WTC11 (cell line): ENCODE measurements at places on chromosomes 16 and 17.

GRCh38 chr16:35523991-35524390, 2064.6 kb downstream of the TP53TG3F start:
- no peak for DNase-seq

- peak; percentile 72 for DNase-seq
These were observed 907 bp downstream of the TRAPPC2L start for GRCh38 chr16:88857728-88858339.

DNA sequence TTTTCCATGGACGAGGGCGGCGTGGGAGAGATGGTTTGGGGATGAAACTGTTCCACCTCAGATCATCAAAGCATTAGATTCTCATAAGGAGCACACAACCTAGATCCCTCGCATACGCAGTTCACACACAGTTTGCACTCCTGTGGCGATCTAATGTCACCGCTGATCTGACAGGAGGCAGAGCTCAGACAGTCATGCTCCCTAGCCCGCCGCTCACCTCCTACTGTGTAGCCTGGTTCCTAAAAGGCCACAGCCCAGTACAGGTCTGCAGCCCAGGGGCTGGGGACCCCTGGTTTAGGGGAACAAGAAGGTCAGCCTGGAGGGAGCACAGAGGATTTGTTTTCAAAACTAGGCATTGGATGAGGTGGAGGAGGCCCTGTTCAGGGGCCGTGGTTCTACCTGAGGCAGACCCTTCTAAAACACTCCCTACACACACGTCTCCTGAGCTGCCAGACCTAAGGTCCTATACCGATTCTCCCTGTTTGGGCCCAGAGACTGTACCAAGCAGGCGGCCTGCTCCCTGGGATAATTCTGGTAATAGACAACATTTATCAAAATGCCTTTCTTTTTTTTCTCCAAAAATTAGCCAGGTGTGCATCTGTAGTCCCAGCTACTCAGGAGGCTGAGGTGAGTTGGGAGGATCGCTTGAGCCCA, 38.6 kb downstream of the AXIN2 start:
- no peak for DNase-seq

- DNase-seq, result no peak
These were observed 111.0 kb downstream of the N4BP1 start for GRCh38 chr16:48498769-48499631.

- DNase-seq, result no peak
These were observed 35.6 kb upstream of the PHOSPHO1 start for GRCh38 chr17:49266233-49266632.

- DNase-seq, result no peak
These were observed 12.1 kb upstream of the C16orf74 start for GRCh38 chr16:85762970-85763369.

DNA sequence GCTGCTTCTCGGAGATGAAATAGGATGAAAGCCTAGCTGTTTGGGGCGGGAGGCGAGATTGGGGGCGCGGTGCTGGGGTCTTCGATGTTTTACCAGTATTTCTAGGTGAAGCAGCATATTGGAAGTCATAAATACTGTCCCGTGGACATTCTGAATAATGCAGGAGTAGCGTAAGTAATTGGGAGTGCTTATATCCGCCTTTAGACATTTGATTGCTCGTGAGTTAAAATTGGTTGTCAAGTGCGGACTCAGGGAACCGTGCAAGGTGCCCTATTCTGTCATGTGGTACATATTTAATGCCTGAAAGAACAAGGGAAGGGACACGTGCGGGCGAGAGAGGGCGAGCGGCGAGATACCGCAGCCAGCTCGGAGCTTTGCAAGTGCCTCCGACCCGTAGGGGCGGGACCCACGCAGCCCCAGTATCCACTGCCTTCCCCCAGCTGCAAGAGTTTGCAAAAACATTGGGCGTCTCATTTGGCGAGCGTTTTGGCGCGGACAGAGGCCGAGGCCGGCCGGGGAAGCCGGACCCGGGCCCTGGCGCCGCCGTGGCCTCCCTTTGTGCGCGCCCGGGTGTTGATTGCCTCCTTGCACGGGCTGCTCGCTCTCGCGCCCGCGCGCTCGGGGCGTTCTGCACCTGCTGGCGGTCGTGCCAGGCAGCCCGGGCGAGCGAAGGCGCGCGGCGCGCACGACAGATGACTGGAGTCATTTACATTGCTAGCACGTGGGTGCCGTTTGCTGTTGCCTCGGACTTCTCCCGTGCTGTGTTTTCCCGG, 849.8 kb upstream of the RBFOX1 start:
- no peak for DNase-seq

GRCh38 chr16:68740628-68741346, 3.7 kb downstream of the CDH1 start:
- DNase-seq, result no peak

DNA sequence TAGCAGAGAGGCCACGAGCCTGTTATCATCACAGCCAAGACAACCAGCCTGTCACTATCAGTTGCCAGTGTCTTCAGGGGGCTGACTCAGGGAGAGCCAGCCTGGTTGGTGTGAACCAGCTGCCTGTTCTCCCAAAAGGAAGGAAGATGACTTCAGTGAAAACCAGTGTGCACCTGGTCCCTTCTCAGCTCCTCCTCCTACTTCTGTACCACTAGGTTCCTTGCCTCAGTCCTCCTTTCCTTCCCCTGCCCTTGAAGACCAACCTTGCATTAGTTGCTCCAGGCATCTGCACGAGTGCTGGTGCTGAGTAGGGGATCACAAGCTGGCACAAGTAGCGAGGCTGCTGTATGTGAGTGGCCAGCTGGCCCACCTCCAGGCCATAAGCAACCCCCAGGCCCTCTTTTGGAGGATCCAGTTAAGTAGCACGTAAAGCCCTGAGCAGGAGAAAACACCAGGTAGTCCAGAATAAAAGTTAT, 8.5 kb downstream of the TUBG1 start:
- no peak for DNase-seq

- no peak for DNase-seq
These were observed 206.6 kb downstream of the CDH8 start for GRCh38 chr16:61829631-61830030.

DNA sequence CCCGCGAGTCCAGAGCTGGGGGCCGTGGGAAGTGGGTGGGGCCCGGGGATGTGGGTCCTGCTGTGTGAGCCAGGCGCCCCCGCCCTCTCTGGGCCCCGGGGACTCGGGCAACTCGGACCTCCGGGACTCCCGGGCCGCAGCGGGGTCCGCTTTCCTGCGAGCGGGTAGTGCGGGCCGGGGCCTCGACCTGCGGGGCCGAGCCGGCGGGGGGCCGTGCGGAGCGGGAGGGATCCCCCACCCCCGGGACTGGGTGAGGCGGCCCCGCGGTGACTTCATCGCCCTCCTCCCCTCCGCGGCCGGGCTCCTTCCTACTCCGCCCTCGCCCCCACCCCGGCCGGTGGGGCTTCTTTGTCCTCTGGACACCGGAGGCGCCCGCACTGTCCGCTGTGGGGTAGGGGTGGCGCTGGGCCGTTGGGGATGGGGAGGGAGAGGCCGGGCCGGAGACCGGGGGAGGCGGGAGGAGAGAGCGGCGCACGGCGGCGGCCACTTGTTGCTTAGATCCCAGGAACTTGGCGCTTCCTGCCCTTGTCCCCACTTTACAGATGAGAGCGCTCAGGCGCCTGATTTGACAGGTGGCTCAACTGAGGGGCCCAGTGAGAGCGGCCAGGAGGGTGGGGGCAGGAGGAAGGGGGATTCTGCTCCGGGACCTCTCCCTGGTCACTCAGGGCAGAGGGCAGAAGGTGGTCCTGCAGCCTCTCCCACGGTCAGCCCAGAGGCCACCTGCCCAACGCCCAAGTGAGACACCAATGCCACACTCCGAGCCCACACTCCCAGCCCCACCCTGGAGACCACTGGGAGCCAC, 874 bp downstream of the CMTM3 start:
- DNase-seq, result peak; percentile 60

DNA sequence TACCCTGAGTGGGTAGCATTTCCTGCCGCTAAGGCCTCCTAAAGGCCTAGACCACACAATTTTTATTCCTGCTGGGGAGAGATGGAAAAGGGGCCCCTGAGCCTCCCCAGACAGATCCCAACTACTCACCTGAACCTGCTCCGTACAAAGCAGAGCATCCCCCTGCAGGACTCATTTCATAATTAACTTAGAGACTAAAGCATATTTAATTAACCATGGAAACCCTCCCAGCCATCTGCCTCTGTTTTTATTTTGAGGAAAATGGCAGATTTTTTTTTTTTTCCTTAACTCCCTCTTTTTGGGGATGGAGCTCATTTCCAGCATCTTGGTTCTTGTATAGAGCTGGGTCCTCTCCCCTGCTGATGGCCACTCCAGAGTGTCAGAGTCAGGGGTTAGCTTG, 96.5 kb upstream of the CRHR1 start:
- no peak for DNase-seq

DNA sequence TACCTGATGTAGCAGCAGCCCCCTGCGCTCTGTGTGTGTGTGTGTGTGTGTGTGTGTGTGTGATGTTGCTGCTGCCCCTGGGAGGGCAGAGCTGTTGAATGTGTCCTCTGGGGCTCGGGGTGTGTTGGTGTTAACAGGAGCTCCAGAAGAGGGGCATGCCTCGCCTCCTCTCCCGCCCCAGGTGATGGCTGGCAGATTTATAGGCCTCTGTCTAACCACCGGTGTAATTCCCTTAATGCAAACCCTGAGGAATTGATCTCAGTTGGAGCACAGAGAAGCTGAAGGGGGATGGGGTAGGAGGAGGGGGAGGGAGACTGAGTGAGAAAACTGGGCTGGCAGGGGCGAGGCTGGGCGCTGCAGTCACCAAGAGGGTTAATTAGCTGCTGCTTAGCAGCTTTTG, 10.0 kb downstream of the CACNA1G start:
- DNase-seq, result no peak

DNA sequence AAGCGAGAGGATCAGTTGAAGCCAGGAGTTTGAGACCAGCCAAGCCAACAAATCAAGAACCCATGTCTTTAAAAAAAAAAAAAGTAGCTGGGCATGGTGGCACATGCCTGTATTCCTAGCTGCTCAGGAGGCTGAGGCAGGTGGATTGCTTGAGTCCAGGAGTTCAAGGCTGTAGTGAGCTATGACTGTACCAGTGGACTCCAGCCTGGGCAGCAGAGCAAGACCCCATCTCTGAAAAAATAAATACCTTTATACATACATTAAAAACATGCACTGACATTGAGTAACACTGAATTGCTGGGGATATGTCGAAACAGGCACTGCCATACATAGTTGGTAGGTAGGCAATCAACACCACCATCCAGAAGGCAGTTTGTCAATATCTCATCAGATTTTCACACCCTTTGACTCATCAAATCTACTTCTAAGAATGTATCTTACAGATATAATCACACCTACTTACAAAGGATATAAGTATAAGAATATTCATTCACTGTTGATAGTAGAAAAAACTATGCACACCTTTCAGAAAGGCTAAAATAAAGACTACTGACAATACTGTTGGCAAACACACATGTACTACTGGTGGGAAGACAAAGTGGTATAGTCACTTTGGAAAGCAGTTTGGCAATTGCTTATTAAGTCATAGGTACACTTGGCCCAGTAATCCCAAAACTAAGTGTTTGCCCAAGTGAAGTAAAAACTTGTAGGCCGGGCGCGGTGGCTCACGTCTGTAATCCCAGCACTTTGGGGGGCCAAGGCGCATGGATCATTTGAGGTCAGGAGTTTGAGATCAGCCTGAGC, 6.4 kb upstream of the CEP20 start:
- DNase-seq, result no peak

DNA sequence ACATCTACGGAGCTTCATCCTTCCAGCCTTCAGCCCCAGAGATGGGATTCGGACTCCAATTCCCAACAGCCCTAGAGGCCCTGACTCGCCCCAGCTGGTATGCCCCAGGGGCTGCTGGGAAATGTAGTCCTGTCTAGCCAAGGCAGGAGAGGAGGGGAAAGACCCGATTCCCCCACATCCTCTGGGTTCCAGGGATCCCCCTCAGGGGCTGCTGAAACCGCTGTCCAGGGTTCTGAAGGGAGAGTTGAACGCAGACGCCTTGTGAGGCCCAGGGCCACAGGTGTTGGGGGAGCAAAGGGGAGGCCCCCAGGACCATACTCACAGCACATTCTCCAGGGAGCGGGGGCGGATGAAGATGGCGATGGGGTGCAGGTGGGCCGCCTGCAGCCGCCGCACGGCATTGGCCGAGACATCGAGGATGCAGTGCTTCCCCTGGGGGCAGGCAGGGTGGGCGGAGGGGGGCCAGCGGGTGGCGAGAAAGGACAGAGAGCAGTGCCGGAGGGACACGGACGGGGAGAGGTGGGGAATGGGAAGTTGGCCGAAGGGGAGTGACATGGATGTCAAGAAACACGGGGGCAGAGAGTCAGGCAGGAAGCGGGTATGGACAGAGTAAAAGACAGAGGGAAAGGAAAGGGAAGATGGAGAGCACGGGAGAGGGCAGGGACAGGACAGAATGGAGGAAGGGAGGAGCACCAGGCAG, 12.6 kb upstream of the ASGR1 start:
- peak; percentile 86 for DNase-seq

GRCh38 chr17:33375103-33375502, 82.0 kb upstream of the ASIC2 start:
- DNase-seq, result no peak

DNA sequence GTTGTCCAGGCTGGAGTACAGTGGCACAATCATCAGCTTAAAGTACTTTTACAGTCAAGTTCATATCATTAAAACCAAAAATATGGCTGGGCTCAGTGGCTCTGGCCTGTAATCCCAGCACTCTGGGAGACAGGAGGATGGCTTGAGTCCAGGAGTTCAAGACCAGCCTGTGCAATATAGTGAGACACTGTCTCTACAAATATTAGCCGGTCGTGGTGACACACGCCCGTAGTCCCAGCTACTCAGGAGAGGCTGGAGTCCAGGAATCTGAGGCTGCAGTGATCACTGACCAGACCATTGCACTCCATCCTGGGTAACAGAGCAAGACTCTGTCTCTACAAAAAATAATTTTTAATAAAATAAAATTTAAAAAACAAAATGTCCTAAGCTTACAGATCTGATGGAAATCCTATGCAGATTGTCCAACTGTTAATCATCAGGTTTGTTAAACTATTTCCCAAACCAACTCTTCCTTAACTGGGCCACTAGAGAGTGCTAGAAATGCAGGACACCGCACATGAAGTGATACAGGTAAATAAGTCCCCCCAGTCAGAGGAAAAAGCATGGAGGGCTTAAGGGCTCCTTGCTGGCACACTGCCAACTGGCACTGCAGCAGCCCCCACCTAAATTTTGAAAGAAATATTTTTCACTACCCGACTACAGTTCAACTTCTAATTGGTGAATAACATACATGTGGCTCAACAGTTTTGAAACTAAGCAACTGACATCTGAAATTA, 2.8 kb downstream of the USP22 start:
- no peak for DNase-seq

DNA sequence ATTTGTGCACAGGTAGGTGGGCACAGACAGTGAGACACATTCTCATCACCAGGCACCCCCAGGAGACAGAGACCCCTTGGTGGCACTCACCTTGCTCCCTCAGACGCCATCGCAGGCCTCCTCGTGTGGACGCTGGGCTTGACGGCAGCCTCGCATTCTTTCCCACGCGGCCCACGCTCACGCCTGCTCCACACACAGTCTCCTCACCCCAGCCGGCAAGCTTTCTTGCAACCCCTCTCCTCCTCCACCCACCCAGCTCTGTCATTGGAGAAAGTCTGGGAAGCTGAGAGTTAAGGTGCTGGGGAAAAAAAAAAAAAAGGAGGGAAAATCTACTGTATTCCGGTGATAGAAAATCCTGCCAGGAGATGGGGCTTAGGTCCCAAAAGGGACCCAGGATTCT, 14.8 kb downstream of the SGCA start:
- no peak for DNase-seq

- DNase-seq, result peak; percentile 76
These were observed 5.1 kb downstream of the ETV4 start for GRCh38 chr17:43540821-43541674.

GRCh38 chr17:79093270-79093669, 18.6 kb downstream of the ENGASE start:
- DNase-seq, result no peak
